ENCODE measurements at places on chromosomes 16 and 17.

DNA sequence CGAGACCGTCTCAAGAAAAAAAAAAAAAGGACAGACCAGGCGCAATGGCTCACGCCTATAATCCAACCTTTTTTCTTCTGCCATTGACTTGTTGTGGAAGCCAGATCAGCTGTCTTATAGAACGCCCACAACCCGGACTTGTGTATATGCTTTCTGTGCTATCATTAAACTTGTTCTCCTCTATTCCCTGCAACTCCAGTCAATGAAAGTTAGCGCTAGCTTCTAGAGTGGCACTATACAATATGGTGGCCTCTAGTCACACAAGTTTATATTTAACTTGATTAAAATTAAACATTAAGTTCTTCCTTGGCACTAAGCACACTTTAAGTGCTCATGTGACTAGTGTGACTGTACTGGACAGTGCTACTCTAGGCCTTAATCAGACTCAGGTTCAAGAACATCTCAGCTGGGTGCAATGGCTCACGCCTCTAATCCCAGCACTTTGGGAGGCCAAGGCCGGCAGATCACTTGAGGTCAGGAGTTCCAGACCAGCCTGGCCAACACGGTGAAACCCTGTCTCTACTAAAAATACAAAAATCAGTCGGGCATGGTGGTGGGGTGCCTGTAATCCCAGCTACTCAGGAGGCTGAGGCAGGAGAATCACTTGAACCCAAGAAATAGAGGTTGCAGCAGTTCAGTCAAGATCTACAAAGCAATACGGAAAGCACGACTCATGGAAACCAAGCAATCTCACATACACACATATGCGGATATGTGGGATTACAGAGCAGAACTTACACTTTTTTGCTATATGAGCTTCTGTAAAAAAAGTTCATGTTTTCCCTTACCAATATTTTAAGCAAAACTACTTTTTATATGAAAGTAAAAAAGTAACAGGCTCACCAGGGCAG lies 18.8 kb upstream of the GLG1 start:
- DNase-seq: no peak

DNA sequence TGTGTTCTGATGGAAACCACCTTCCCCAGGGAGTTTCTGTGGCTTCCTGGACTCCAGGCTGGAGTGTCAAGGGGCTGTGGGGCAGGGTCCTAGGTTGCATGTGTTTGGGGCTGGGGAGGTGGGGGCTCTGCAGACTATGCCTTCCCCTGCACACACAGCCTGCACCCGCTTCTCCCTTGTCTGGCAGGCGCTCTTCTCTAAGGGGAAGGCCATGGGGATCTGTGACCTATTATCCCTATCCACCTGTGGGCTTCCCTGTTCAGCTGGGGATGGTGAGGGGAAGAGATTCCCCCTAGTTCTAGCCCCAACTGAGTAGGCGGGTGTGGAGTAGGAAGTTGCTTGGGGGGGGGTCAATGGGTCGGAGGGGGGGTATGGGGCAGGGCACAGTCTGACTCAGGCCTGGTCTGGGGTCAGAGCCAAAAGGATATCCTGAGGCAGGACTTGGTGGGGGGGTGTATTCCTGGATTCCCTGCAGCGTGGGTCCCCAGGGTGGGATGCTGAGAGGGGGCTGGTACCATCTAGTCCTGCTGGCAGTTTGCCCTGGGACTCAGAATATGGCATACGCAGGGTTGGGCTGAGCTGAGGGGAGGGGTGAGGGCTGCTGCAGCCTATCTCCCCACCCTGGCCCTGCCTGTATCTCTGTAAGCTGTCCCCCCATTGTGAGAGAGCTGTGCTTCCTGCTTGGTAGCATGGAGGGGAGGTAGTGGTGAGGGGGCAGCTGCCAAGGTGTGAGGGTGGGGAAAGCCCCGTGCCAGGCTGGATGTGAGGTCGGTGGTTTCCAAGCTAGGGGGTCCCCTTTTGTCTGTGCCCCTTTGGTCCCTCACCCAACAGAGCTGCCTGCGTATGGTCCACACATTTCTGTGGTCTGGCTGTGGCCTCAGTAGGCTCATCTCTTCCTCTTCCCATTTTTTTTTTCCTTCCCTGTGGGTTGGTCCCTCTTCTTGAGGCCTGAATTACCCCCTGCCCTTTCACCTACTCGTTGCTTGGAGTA lies 14.7 kb downstream of the RARA start:
- peak; percentile 74 for DNase-seq

- DNase-seq: no peak
These were observed 5.3 kb downstream of the SRCIN1 start for GRCh38 chr17:38600416-38600815.

DNA sequence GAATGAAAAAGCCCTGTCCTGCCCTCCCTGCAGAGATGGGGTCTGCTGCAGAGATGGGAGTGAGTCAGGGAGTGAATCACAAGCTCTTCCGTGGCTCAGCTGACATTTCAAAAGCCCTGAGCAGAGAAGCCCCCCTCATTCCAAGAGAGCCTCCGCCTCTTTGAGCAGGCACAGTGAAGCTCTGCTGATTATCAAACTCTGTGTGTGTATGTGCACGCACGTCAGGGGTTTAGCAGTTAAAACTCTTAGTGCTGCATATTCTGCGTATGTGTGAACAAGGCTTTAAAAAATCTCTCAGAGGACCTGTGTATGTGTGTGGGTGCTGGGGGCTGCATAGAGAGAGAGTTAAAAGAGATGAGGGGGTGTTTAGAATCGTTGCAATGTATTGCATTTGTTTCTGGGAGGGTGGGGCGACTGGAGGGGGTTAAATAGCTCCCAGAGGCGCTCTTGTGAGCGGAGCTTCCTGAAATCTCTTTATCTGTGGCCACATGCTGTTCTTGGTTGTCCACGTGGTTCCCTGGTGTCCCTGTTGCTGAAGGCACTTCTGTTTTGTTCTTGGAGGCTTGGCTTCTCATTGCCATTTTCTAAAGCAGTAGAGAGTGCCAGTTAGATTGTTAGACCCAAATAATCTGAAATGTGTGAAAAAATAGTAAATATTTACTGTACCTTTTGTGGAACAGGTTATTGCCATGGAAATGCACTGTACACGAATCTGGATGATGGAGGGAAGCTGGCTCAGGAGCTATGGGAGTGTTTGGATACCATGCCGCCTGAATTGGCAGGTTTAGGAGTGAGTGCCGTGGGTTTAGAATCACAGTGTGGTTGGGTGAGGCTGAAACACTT lies 116.6 kb downstream of the PRKCB start:
- no peak for DNase-seq

DNA sequence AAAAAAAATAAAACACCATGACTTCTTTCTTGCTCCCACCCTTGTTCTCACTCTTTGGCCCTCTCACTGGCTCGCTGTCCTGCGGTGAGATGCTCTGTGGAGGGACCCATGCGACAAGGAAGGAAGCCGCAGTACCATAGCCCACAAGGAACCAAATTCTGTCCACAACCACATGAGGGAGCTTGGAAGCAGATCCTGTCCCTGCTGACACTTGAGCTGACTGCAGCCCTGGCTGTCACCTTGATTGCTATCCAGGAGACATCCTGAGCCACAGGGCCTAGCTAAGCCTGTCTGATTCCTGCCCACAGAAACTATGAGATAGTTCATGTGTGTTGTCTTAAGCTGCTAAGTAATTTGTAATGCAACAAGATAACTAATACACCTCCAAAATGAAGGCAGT lies 4.8 kb upstream of the MT2A start:
- no peak for DNase-seq

Data from stimulated activated naive CD4-positive, alpha-beta T cell treated with Interleukin-2 at 50 U/mL for 16 hours (primary cell).